ENCODE measurements at places on chromosomes 13 and 19.
A peak's percentile ranks its signal among the peaks of the same experiment; 100 is the strongest.

- no peak for DNase-seq
Measured at GRCh38 chr13:93270769-93271742, 44.4 kb downstream of the GPC6 start.

DNA sequence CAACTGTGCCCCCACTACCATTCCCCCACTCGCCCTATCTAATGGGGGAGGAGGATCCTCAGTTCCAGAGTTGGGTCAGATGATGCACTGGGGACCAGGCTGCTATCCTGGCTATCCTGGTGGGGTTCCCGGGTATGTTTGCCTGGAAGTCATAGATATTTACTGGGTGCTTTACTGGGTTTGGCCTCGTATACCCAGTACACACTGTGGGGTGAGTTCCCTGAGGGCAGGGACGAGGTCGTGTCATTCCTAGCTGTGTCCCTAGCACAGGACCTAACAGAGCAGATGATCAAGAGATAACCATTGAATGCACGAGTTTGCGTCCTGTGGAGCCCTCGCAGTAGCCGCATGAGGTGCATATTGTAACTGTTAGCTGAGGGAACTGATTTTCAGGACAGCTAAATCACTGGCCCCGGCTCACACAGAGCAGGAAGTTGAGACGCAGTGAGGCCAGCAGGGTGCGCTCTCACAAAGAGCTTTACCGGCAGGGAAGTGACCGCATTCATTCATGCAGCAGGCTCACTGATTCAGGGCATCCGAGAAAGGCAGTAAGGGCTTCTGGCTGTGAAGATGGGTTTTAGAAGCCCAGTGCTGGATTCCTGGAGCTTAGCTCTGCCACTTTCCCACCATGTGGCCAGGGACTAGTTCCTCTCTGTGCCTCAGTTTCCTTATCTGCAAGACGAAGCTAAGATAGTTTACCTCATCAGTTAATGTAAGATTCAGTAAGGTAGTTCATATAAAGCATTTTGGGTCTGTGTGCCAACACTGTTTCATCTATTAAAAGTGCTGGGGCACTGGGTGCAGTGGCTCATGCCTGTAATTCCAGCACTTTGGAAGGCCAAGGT lies 6.0 kb downstream of the RUVBL2 start:
- peak; percentile 54 for DNase-seq

DNA sequence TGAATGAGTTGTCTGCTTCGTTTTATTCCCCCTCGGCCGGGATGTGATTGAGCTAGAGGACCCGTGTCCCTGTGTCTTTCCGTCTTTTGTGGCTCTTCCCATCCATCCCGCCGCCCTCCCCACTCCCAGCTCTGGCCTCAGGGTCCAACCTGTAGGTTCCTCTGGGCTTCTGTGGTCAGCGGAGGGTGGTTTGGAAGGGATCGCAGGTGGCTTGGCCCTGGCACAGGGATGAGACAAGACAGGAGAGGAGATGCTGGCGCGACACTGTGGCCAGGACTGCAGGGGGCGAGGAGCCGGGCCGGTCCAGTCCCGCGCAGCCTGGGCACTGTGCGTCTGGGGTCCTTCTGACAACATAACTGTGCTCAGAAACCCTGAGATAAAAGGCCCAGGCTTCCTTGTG lies 2.0 kb downstream of the EVI5L start:
- DNase-seq: no peak

DNA sequence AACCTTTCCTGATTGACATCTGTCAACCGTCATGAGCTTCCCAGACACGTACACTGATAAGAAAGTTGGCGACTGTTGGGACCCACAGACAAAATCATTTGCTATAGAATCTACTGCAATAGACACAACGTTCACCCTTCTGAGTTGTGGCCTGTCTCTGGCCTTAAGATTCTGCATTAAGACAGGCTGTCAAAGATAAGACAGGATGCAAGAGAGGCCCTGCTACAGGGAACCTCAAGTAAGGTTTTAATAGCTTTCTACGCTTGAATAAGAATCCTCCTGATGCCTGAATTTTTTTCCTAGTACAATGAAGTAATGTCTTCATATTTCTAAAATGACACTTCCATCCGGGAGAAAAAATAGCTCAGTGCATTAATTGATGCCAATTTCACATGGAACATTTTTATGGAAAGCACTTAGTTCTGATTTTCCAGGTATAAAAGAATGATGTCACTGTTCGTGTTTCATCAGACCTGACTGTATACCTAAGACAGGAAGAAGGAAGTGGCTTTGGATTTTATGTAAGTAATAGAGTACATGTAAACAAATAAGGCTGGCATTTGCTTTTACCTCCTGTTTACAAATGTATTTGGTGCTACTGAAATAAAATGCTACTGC lies 275.2 kb upstream of the GPC6 start:
- no peak for DNase-seq

DNA sequence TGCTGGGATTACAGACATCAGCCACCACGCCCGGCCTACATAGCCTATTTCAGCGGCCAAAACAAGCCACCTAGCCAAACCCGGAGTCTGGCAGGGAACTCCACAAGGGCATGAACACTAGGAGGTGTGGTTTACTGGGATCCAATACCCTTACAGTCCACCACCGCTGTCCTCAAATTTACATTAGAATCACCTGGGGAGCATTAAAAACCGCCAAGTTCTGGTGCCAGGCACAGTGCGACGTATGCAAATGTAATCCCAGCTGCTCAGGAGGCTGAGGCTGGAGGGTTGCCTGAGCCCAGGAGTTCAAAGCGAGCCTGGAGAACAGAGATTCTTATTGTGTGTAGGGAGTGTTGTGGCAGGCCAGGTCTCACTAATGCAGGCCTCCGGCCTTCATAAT lies 4.2 kb upstream of the AP1M1 start:
- DNase-seq: no peak

DNA sequence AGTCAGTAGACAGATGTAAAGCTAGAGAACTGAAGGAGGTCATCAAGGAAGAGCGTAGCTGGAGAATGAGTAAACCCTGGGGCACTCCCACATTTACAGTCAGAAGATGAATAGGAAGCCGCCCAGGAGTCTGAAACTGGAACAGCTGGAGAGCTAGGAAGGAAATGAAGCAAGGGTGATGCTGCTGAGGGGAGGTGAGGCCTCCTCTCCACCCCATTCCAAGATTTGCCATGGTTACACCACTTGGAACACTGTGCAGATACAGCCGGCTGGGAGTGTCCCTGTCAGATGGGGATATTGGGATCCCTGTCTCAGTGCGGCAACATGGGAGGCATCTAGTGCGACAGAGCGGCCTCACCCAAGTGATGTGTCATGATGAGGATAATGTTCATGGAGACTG lies 51.8 kb upstream of the GPI start:
- no peak for DNase-seq

- no peak for DNase-seq
Measured at GRCh38 chr19:55902080-55902751, 29.9 kb downstream of the NLRP13 start.
